ENCODE measurements at places on chromosomes 12 and 14.
A peak's percentile ranks its signal among the peaks of the same experiment; 100 is the strongest.

- DNase-seq = no peak
Measured at GRCh38 chr12:46266382-46266791, 2.5 kb downstream of the SLC38A1 start.

DNA sequence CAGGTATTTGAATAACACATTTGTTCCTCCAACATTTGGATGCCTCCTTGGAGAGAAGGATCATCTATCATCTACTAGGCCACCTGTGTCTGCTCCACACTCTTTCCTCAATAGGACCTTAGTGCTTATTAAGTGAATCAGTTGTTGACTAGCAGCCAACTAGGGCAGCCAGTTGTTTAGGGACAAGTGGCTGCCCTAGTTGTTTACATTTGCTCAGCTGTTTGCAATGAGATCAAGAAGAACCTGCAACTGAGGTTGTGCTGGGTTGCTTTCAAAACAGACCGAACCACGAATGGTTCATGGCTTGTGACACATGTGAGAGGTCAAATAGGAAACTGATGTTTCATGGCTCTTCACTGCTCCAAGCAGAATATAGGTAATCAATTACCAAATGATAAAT, 53.8 kb downstream of the TMCC3 start:
- DNase-seq = no peak

- no peak for DNase-seq
Measured at GRCh38 chr12:118493962-118494361, 117.6 kb downstream of the SUDS3 start.

- DNase-seq = no peak
Measured at GRCh38 chr12:39867631-39868327, 238.1 kb downstream of the SLC2A13 start.

DNA sequence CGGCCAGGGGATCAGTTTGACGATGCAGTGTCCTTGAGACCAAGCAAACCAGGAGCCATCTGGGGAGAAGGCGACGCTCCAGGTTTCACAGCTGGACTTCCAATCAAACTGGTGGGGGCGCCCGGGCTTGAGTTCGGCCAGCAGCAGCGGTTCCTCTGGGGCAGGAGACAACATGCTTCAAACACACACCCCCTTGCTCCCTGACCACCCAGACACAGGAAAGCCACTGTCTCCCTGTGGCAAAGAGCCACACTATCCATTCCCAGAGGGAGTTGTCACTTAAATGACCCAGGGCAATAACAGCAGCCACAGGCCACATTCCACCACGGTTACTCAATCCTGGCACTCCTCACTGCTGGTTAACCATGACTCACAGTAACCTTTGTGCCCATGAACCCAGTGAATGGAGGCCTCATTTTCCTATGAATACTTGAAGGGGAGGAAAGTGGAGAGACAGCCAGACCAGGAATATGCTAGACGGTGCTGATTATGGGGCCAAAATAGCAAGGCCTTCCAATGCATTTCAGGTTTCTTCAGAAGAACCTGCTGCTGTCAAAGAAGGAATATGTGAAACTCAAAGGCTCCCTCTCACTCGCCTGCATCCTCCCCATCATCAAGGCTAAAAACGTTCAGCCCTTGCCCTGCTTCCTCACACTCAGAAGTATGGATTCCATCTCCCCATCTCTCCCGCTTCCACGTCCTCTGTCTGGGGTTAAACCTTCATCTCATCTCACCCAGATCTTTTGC, 8.5 kb downstream of the WSB2 start:
- DNase-seq = peak; percentile 82

GRCh38 chr12:2094597-2094996, 41.8 kb downstream of the CACNA1C start:
- no peak for DNase-seq

Data from cardiac septum (tissue), 1 donor.